ENCODE measurements at places on chromosomes 1 and 21.
A peak's percentile ranks its signal among the peaks of the same experiment; 100 is the strongest.

GRCh38 chr1:151729157-151729965 lies 8.0 kb downstream of the RIIAD1 start:
- no peak for DNase-seq

DNA sequence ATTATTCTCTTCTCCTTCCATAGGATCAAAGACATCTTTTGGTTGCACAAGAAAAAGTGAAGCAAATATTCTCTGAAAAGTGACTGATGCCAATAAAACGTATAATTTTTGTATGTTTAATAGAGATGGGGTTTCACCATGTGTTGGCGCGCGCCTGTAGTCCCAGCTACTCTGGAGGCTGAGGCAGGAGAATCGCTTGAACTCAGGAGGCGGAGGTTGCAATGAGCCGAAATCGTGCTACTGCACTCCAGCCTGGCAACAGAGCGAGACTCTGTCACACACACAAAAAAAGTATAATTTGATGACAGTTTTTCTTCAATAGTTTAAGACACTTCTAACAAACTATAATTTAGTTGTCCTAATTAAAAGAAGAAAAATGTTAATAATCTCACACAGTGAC lies 23.8 kb downstream of the ANP32E start:
- no peak for DNase-seq

- no peak for DNase-seq
Observed at GRCh38 chr1:156283521-156283920, 604 bp upstream of the TMEM79 start.

- no peak for DNase-seq
Observed at GRCh38 chr21:33810766-33811165, 104.8 kb downstream of the ATP5PO start.

DNA sequence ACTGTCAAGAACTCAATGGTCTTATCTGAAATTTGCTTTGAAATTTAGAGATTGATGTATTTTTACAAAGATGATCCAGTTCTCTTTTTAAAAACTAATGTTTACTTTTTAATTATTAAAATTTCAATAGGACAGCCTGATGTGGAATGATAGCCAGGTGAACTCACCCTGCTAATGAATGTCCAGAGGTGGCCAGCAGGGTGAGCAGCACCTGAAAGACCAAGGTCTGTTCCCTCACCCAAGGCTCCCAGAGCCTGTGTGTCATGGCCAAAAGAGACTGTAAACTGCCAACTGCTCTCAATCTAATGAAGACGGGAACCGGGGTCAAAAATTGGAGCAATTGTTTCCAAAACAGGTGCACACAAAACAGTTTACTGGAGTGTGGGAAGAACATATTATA lies 340.4 kb downstream of the DISC1 start:
- no peak for DNase-seq

GRCh38 chr1:39103328-39104157 lies 77.4 kb downstream of the NDUFS5 start:
- DNase-seq, result no peak

- DNase-seq, result no peak
Observed at GRCh38 chr1:159239551-159240220, 35.0 kb downstream of the ACKR1 start.

- no peak for DNase-seq
Observed at GRCh38 chr21:42763581-42764442, 110.4 kb downstream of the PDE9A start.

DNA sequence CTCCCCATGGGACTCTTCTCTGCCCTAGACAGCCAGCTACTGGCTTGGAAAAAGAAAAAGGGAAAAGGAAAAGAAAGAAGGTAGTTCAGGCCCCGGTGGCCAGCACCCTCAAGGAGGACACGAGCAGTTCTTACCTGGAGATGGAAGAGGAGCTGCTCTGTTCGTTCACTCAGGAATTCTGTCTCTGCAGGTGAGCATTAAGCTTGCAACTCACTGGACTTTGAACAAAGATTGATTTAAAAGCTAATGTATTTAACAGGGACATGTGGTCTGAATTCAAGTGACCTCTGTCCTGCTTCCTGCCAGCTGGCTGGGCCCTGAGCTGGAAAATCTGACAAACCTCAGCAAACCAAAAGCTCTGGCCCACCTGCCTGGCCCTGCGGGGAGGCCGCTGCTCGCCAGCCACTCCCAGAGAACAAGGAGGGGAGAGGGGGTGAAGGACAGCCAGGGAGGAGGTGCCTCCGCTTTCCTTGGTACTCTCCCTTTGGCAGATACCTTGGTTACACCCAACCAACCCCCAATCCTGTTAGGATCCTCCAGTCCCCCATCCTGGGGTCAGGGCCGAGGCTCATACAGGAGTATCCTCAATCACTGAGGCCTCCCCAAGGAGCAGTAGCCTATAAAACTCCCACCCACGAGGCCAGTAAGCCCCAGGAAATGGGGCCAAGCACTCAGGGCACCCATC lies at the start of gene PDZK1:
Gene PDZK1 (minus strand): TSS at position 186 of the 685 bp plus-strand sequence. CDS start 19,347 bp downstream, outside the sequence.
- no peak for DNase-seq

DNA sequence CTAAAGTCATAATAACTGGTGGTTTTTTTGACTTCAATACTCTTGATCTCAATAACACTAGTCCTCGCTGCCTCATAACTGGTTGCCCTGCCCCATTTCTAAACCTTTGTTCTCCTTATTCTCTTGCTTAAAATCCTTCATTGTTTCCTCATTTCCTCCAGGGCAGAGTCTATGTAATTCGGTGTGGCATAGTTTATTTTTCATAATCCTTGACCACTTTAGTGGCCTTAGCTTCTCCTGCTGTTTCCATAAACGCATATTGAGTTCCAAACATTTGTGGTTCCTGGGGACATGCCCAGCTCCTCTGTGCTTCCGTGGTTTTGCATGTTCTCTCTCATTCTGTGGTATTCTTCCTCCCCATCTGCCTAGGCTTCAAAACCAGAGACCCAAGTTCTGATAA lies 19.0 kb upstream of the TLCD4 start:
- no peak for DNase-seq

DNA sequence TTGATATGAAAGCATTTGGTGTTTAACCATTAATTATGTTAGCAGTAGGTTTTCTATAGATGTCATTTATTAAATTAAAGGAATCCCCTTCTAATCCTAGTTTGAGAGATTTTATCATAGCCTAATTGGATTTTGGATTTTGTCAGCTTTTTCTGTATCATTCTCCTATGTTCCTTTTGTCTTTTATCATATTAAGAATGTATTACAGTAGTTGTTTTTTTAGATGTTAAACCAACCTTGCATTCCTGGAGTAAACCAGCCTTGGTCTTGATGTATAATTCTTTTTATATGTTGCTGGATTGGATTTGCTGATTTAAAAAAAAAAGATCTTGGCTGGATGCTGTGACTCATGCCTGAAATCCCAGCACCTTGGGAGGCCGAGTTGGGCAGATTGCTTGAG lies 5.6 kb downstream of the SETDB1 start:
- DNase-seq, result no peak

GRCh38 chr1:66684353-66684752 lies 67.9 kb upstream of the DYNLT5 start:
- DNase-seq, result no peak

- no peak for DNase-seq
Observed at GRCh38 chr1:113391649-113392271, 1.4 kb downstream of the MAGI3 start.

DNA sequence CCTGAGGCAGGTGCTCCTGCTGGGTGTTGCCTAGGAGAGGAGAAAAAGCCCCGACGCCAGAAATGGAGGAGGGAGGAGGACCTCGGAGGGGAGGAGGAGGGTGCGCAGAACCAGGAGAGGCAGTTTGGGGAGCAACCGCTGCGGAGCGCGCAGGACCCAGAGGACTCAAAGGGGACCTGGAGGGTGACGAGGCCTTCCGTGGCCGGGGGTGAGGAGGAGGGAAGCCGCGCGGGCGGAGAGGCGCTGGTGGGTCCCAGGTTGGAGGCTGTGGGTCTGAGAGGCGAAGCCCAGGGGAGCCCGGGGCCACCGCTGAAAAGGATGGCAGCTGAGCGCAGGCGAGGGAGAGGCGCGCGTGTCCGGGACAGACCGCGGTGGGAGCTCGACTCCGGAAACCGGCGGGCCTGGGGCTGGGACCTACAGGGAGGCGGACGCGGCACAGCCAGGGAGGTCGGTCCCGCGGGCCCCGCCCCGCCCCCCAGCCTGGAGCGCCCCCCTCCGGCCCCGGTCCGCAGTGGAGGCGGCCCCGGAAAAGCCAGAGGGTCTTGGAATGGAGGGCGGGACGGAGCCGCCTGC lies 15.1 kb downstream of the RNF223 start:
- no peak for DNase-seq

DNA sequence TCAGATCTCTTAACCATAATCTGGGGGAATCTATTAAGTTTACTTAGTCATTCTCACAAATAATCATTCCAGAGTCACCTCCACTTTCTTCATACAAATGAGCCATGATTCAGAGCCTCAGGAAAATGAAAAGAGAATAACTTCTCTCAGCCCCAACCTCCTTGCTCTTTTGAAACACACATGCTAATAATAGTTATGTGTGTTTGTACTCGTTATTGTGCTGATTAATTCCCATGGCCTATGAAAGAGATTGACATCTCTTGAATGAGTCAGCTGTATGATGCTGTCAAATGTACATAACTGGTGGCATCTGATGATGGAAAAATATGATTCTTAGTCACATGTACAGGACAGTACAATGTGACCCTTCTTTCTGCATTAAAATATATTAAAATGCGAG lies 41.5 kb downstream of the DTL start:
- no peak for DNase-seq

- DNase-seq, result no peak
Observed at GRCh38 chr1:189311915-189312314, 1165.7 kb downstream of the BRINP3 start.

DNA sequence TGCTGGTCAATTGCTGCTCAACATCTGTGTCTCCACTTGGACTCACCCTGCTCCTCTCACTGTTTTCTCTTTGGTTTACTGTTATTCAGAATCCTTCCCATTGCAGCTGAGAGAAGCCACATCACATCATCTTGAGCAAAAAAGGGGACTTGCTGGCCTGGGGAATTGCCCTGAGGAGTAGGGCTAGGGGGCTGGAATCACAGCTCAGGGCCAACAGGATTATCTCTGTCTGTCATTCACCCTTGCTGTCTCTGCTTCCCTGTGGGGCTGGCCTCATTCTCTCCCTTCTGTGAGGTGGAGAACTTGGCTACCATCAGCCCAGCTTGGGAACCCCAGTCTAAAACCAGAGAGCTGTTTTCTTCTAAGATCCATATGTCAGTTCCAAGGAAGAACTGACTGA lies 140.7 kb upstream of the WNT4 start:
- DNase-seq, result no peak

- DNase-seq, result no peak
Observed at GRCh38 chr1:160863774-160864131, 1.1 kb upstream of the CD244 start.

GRCh38 chr1:59505596-59506028 lies 208.7 kb downstream of the FGGY start:
- DNase-seq, result no peak

DNA sequence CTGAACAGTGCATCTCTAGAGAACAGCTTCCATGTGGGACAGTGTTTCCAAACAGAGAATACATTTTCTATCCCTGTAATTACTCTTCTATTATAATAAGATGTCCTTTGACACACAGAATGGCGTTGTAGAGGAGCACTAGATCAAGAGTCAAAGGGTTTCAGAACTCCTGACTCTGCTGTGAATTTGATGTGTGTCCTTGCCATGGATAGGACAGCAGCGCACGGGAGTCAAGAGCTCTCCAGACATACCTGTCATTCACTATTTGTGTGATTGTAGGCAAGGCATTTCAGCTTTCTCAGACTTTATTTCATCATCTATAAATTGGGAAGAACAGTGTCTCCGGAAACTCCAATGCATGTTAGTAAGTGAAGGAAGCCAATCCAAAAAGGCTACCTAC lies 176.4 kb downstream of the RGS7 start:
- DNase-seq, result no peak

- peak; percentile 87 for DNase-seq
Observed at GRCh38 chr1:229171934-229172333, 99.0 kb upstream of the RAB4A start.

DNA sequence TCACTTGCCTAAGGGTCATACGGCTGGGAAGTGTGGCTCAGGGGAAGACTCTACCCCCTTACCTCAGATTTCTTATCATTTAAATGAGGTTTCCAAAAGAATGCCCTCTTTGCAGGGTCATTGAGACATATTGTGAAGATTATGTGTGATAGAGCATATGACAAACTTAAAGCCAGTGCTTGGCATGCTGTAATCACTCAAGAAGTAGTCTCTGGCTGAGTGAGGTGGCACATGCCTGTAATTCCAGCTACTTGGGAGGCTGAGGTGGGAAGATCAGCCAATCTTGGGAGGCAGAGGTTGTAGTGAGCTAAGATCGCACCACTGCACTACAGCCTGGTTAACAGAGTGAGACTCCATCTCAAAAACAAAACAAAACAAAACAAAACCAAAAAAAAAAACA lies 7.5 kb upstream of the LDLRAD2 start:
- DNase-seq, result no peak
